ENCODE measurements at places on chromosomes 2 and 18.

DNA sequence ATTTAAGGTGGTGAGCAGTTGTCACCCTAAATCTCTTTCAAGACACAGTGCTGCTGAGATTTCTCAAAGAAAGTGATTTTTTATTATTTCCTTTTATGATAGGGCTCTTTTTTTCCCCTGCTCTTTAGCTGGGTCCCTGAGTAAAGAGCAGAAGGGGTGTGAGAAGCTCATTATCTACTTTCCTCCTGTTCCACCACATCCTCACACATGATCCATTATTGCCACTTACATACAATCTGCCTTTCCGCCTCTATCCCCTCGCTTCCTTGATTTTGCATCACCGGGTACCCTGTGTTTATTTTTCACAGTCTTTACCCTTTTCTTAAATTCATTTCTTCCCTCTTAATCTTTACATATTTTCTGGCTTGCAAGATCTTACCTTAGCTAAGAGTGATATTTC, 93.9 kb upstream of the CCDC85A start:
- no peak for DNase-seq
- no peaks in the 10 kb centered on the region for H3K36me3 ChIP-seq
- no peak overlapping the region for H3K4me3 ChIP-seq
- H3K4me1 ChIP-seq: no peaks in the 10 kb centered on the region
- no peak overlapping the region for H3K27ac ChIP-seq

DNA sequence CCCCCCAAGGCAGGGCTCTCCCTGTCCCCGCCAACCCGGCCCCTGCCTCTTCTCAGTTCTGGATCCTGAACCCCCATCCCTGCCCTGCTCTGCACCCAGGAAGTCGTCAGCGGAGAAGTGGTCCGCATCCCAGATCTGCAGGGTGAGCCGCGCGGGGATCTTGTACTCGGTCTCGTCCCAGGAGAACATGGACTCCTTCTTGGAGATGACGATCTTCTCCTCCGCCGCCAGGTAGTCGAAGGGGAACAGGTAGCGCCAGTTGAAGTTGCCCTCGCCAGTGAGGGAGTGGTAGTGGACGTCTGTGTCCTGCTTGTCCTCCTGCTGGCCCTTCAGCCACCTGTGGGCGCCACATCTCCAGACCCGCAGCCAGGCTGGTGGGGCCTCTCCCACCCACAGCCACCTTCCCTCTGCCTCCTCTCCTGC, 16.3 kb downstream of the OTOF start:
- H3K27ac ChIP-seq: peak overlapping the region; percentile 91
- H3K27me3 ChIP-seq: no peaks in the 10 kb centered on the region
- no peaks in the 10 kb centered on the region for H3K36me3 ChIP-seq
- no peak overlapping the region for H3K4me3 ChIP-seq

- no peaks in the 10 kb centered on the region for H3K36me3 ChIP-seq
- no peak for DNase-seq
- H3K4me3 ChIP-seq: no peak overlapping the region
- H3K27me3 ChIP-seq: no peaks in the 10 kb centered on the region
Observed at GRCh38 chr2:74685408-74685807, 31.4 kb downstream of the SEMA4F start.

DNA sequence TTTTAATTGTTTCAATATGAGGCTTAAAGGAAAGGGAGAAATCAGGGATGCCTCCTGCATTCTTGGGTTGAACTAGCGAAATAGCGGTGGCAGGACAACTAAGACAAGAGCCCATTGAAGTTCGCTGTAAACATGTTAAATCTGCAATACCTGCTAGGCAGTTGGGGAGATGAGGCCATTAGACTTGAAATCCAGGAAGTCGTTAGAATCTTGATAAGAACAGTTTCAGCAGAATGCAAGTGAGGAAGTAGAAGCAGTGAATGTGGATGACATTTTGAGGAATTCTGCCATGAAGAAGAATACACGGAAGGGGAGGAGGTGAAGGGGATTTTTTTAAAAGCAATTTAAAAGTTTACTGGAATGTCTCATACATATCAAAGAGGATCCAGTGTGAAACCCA, 109.7 kb downstream of the LPIN1 start:
- H3K27me3 ChIP-seq: no peaks in the 10 kb centered on the region
- H3K36me3 ChIP-seq: no peaks in the 10 kb centered on the region
- no peak overlapping the region for H3K4me3 ChIP-seq
- DNase-seq: no peak
- no peak overlapping the region for H3K27ac ChIP-seq

DNA sequence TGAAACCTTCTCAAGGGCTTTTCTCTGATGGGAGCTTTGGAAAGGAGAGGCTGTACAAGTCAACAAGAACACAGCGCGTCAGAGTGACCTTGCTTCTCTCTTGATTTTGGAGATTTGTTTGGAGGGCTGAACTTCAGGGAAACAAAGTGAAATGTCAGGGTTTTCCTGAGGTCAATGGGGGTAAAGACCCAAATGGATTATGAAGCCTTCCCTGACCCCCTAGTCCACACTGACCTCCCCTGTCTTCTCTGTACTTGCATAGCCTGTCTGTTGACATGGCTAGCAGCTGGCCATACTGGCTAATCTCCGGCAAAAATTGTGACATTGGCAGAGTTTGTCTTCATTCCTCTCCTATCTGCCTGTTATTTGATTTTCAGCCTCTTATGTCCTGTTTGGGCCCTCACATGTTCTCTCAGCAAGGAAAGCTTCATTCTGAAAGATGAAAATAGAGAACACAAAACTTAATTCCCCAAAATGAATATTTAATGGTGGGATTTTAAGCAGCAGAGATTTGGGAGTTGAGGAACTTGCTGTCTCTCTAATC, 149.3 kb upstream of the HAAO start:
- H3K27me3 ChIP-seq: no peaks in the 10 kb centered on the region
- no peak for DNase-seq
- H3K36me3 ChIP-seq: no peaks in the 10 kb centered on the region
- no peak overlapping the region for H3K27ac ChIP-seq
- H3K4me1 ChIP-seq: peaks cover 20% of the 10 kb centered on the region

DNA sequence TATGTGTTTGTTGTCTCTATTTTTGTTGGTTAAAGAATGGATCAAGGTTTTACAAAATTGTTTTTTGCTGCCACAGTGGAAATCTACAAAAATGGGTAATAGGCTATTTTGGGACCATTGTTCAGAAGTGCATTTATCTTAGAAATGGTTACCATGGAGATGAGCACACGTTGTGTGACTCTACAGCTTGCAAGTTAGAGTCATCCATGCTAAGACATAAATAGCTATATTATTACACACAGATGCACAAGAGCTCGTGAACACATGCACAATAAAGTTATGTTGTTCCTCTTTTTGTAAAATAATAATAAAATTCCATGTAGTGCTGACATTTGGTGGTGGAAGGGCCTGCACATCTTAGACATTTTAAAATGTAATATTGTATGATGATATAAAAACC, 15.5 kb upstream of the DUSP19 start:
- no peak for DNase-seq
- H3K4me1 ChIP-seq: peaks cover 23% of the 10 kb centered on the region
- H3K4me3 ChIP-seq: no peak overlapping the region

DNA sequence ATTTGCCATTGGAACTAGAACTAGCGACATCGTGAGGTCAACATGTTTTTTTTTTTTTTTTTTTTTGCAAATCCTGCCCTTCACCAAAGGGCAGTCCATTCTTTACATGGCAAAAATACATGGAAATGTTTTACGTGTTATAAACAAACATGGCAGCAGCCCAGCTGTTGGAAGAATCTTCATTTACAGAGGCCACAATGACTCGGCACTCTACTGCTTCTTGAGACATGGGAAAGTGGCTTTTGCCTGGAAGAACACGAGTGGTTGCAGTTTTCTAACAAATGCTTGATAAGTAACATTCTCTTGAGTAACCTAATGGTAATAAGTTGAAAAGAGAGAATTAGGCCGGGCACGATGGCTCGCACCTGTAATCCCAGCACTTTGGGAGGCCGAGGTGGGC, 22.8 kb upstream of the POLR1B start:
- H3K27ac ChIP-seq: no peak overlapping the region
- H3K36me3 ChIP-seq: peaks cover 1% of the 10 kb centered on the region
- no peak overlapping the region for H3K4me3 ChIP-seq
- H3K4me1 ChIP-seq: no peaks in the 10 kb centered on the region

GRCh38 chr2:186256540-186256939, 229.5 kb upstream of the ZC3H15 start:
- no peak overlapping the region for H3K27ac ChIP-seq
- peak; percentile 33 for DNase-seq
- no peaks in the 10 kb centered on the region for H3K36me3 ChIP-seq
- H3K27me3 ChIP-seq: no peaks in the 10 kb centered on the region
- H3K4me1 ChIP-seq: no peaks in the 10 kb centered on the region
- no peak overlapping the region for H3K4me3 ChIP-seq

DNA sequence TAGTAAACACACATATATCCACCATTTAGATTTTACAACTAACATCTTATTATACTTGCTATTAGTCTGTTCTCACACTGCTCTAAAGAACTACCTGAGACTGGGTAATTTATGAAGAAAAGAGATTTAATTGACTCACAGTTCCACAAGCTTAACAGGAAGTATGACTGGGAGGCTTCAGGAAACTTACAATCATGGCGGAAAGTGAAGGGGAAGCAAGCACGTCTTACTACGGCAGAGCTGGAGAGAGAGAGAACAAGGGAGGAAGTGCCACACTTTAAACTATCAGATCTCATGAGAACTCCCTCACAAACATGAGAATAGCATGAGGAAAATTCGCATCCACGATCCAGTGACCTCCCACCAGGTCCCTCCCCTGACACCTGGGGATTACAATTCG, 240.7 kb downstream of the CAMKMT start:
- no peaks in the 10 kb centered on the region for H3K27me3 ChIP-seq
- no peak overlapping the region for H3K27ac ChIP-seq

DNA sequence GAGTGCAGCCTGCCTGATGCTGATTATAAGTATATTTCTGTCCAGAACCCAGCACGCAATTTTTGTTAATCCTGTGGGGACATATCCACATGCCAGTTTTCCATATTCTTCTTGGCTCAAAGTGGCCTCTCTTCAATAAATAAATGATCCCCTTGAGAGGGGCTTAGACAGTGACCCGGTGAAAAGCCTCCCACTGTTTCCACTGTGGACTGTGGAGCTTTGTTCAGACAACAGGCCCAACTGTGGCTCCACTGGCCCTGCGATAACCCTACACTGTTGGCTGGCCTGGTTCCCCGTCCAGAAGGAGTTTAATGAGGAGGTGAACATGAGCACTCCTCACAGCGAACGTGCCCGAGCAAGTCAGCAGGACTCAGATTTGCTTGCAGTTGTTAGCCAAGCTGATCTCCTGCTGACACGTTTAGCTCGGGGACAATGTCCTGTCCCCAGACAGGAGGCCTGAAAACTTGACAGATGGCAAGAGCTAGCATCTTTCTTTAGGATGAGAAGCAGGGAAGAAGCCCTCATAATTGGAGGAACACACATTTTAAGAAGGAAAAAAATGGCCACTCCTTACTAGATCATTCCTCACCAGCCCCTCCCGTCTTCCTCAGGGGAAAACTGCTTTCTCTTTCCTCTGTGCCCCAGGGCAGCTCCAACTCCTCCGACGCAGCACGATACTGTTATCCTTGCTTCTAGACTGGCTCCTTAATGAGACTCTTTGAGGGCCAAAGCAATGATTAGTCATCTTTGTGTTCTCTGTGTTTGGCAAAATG, 20.0 kb upstream of the MTCL1 start:
- peaks cover 8% of the 10 kb centered on the region for H3K4me1 ChIP-seq
- no peaks in the 10 kb centered on the region for H3K27me3 ChIP-seq
- H3K4me3 ChIP-seq: no peak overlapping the region
- H3K36me3 ChIP-seq: no peaks in the 10 kb centered on the region
- DNase-seq: no peak

DNA sequence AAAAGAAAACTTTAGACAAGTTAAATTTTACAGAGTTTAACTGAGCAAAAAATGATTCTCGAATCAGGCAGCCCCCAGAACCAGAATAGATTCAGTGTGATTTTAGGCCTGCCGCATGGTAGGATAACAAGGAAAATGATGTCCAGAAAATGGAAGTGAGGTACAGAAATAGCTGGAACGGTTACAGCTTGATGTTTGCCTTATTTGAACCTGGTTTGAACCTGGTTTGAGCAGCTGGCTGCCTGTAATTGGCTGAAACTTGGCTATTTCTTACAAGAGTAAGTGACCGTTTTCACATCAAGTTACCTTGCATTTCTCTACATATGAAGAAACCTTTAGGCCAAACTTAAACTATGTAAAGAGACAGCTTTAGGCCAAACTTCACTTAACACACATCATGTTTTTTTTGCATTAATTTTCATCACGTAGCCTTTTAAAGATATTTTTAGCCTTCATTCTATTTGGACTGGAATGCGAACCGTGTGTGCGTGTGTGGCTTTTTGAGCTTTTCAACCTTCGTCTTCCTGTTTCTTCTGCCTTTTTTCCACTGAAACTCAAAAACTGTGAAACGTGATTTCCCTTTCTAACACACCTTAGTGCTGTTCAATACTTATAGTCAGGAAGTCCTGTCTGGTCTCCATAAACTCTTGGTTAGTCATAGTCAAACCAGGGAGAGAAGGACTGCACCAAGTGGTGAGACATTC, 4.5 kb upstream of the POLE4 start:
- no peaks in the 10 kb centered on the region for H3K36me3 ChIP-seq
- no peak for DNase-seq
- H3K27ac ChIP-seq: no peak overlapping the region
- H3K4me1 ChIP-seq: peaks cover 43% of the 10 kb centered on the region
- H3K4me3 ChIP-seq: no peak overlapping the region
- H3K27me3 ChIP-seq: no peaks in the 10 kb centered on the region

DNA sequence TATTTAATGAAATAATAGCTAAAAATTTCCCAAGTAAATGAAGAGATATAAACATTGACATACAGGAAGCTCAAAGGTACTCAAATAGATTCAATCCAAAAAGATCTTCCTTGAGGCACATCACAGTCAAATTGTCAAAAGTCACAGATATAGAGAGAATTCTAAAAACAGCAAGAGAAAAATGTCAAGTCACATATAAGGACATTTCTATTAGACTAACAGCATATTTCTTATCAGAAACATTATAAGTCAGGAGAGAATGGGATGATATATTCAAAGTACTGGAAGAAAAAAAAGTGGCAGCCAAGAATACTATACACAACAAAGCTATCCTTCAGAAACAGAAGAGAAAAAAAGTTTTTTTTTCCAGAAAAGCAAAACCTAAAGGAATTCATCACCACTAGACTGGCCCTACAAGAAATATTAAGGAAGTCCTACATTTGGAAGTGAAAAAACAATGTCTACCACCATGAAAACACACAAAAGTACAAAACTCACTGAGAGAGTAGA, 21.1 kb upstream of the FABP1 start:
- H3K36me3 ChIP-seq: no peaks in the 10 kb centered on the region
- no peak for DNase-seq
- no peak overlapping the region for H3K4me3 ChIP-seq
- no peaks in the 10 kb centered on the region for H3K27me3 ChIP-seq

DNA sequence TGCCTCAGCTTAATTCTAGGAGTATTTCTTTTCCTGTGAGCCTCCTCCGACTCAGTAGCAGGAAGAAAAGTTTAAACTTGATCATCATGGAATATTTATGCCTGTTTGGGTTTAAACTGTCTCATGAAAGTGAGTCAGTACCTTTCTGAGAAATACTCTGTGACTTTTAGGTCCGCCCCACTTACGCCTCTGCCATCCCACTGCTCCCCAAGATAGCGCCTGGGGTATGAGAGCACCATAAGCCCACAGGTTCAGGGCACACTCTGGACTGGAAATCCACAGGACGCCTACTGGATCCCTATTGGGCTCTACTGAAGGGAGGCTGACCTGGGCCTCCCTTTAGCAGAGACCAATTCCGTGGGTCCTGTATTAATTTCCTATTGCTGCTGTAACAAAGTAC, 175.8 kb upstream of the CDH20 start:
- DNase-seq: no peak
- H3K27me3 ChIP-seq: no peaks in the 10 kb centered on the region
- no peak overlapping the region for H3K27ac ChIP-seq

Measured in Caco-2 (cell line).